ENCODE measurements at places on chromosomes 1 and 21.

DNA sequence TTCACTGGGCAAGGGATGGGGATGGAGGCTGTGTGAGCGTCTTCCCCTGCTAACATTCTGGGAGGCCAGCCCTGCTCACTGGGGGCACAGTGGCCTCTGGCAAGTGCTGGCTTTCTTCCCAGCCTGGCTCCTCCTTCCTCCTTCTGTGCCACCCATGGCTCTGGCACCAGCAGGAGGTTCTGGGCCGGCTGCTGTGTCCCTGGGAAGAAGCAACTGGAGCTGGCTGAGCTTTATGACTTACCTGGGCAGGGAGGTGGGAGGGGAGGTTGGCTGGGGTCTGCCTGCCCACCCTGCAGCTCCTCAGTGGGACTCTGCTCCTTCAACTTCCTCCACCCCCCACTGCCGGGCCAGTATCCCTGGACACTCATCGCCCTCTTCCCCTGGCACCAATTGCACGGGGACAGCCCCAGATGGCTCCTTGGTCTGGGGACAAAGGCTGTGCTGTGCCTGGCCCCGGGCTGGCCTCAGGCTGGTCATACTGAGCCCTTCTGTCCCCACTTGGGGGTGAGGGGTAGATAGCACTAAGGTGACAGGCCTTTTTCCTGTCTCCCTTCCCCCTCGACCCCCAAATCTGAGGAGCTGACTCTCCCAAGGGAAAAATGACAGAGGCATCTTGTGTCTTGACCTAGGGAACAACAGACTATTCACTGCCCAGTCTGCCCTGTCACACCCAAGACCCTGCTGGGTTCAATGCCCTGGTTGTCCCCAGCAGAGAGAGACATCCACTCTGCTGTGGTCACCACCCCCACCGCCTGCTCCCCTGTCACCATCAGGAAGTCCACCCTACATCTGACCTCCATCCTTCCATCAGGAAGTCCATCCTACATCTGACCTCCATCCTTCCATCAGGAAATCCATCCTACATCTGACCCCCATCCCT is 14.4 kb downstream of the CDK18 start:
- no peak for DNase-seq

DNA sequence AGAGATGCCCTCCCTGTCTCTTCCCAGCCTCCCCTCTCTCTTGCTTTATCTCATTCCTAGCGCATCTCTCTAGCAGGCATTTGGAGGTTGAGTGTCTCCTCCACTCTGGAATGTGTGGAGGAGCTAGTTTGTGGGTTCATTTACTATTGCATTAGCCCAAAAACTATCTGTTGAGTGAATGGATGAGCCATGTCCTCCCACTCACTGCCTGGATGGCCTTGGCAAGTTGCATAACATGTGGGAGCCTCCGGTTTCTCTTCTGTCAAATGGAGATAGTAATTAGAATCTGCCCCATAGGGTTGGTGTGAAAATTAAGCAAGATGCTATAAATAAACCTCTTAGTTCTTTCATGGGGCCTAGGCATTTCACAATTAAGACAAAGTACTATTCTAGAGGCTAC is 181.8 kb downstream of the KAZN start:
- DNase-seq: no peak

- no peak for DNase-seq
Measured at GRCh38 chr21:45897191-45898027, 84.2 kb upstream of the COL6A1 start.

DNA sequence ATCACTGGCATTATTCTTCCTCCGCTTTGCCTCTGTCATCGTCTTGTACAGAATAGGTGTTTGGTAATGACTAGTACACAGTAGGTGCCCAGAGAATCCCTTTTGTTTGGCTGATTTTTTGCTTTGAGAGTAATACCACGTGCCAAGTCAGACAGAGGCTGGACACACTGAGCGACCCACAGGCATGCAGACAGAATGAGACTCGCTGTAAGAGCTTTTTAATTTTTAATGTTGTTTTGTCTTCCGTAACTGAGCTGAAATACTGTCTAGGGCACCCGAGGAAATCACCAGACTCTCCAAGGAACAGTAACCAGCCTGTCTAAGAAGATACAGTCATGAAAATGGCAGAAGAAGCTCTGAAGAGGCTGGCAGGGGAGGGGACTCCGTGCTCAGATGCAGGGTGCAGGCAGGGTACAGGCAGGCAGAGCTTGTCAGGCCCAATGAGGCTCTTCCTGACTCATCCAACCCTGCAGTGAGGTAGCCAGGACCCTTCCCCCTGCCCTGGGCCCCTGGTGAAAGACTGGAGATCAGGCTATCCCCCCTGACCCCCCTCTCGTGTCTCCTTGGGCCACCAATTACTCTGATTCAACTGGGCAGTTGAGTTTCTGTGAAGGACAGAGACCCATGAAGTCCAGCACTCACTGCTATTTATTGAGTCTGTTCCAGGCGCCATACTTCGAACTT is 60.1 kb upstream of the ECE1 start:
- DNase-seq: no peak

DNA sequence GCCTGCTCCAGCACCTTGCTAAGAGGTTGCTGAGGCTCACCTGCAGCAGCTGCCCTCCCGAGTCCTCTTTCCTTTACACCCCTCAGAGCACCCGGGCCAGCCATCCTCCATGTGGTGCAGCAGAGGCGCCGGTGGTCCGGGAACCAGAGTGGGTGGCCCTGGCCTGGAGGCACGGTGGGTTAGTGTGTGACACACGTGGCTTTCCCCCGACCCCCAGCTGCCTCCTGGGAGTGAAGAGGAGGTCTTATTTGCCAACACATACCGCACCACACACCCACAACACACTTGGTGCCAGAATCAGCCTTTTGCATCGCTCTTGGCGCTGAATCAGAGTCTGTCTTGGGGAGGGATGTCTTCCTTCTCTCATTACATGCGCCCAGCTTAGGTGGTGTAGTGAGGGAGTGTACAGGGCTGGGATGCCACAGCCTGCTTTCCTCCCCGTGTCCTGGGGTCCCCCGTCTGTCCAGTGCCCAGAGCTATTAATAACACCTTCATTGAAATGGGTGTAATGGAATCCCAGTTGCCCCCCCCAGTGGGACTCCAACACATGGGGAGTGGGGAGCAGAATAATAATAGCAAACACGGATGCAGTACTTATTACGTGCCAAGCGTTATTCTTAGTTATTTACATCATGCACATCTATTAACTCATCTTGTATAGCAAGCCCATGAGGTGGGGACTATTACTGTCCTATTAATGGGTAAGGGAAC is 38.2 kb downstream of the MAPKAPK2 start:
- no peak for DNase-seq

GRCh38 chr1:212635141-212635631 is 26.6 kb downstream of the ATF3 start:
- DNase-seq: peak; percentile 12

DNA sequence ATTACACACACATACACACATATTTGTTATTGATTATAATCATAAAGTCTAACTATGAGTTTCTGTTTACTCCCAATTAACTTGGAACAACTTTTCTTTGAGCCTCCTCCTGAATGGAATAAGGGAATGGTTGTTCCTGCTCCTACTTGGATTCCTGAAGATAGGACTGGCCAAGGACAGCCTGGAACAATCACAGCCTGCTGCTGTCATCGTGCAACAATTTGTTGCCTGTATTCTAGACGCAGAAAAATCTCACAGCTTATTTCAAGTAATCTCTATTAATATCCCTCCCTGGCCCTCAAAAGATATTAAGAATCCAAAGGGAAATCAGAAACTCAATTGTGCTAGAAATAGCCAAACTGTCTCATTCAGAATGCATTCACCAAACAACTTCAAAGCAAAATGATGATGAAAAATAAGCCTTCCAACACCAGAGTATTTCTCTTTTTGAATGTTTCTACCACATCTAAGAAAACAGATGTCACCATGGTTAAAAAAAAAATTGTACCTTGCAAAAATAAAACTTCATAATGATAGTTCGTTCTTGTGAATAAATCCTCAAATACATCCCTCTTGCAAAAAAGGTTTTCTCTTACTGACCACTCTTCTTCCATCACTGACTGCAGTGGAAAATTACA is 30.9 kb downstream of the RCAN1 start:
- DNase-seq: no peak

- DNase-seq: peak; percentile 57
Measured at GRCh38 chr21:45973475-45974072, 8.0 kb upstream of the COL6A1 start.

- no peak for DNase-seq
Measured at GRCh38 chr1:37476460-37477197, 2.2 kb downstream of the ZC3H12A start.

- DNase-seq: no peak
Measured at GRCh38 chr1:12420171-12420570, 190.3 kb downstream of the VPS13D start.

DNA sequence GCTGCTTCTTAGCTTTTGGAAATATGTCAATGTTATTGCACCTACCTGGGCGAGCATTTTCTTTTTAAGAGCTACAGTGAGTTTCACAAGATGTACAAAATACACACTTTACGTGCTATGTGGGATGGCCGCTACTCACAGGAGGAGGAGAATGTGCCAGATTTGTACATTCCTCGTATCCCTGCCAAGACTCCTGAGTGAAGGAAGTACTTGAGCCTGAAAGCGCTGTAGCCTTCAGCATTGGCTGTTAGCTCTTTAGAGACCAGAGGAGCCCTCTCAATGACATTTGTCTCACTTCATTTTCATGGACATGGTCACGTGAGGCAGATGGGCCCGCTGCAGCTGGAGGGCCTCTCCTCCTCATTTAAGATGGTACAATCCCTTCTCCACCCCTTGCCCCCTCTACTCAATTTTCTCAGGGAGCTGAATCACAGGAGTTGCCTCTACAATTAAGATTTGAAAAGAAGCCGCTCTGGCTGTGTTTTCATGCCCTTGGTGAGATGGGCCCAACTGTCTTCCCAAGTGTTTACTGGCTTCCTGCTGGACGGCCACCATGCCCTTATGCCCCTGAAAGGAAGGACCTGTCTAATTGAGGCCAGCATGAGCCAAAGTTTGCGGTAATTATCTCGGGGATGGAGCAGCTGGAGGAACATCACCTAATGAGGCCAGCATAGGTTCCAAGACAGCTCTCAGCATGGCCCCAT is 442.6 kb downstream of the PRDM2 start:
- no peak for DNase-seq

DNA sequence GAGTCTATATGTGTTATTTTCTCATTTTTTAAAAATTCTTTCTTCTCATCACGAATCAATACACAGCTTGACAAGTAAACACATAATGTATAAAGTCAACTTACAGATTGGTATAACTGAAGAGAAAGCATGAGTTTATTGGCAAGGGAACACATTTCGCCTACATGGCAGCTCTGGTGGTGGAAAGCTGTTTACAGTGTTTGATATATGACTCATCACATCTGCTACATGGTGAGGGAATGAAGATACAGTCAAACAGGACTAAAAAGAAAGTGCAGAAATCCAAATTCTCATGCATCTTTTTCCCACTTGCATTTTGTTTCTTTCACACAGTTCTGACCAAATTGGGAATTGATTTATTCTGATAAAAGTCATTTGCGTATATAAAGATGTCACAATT is 122.2 kb upstream of the ADGRL4 start:
- DNase-seq: no peak

GRCh38 chr1:13703558-13704490 is 3.8 kb downstream of the PRDM2 start:
- no peak for DNase-seq

DNA sequence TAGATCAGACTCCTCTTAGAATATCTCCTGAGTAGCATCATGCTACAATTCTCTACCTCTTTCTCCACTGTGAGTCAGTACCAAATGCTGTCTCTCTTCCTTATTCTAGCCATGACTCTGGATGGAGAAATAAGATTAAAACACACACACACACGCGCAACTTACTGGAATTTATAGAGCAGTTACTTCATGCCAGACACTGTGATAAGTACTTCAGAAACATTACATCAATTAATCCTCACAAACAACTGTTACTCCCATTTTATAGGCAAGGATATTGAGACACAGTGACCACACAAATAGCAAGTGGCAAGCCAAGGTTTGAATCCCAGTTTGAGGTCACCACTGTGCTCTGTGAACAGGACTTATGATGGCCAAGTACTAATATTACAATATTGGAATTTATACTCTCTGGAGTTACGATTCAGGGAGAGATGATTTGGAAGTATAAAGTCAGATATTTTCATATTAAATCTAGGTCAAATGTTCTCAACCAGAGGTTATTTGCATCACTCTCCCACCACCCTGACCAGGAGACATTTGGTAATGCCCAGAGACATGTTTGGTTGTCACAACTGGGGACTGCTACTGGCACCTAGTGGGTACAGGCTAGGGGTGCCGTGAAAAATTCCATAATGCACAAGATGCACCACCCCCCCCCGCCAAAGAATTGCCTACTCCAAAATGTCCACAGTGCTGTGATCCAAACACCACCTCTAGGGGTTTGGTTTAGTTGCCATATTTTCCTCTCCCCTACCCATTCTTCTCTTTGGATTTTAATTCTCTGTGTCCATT is 221.6 kb downstream of the LTN1 start:
- DNase-seq: no peak

DNA sequence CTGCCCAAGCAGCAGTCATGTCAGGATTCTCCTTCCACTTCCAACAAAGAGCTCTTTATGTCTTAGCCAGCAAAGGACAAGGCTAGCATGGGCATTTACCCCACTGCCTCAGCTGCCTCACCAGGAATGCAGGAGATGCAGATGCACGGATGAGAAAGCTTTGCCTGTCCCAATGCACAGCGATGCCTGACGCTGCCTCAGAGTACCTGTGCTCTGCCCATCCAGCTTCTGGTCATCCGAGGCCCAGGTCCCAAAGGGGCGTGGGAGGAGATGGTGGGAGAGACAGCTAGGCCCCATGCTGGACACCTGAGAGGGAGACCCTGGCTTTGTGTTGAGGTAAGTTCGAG is 59.0 kb downstream of the IRF2BP2 start:
- DNase-seq: no peak

GRCh38 chr1:118143831-118144230 is 41.2 kb downstream of the SPAG17 start:
- no peak for DNase-seq

DNA sequence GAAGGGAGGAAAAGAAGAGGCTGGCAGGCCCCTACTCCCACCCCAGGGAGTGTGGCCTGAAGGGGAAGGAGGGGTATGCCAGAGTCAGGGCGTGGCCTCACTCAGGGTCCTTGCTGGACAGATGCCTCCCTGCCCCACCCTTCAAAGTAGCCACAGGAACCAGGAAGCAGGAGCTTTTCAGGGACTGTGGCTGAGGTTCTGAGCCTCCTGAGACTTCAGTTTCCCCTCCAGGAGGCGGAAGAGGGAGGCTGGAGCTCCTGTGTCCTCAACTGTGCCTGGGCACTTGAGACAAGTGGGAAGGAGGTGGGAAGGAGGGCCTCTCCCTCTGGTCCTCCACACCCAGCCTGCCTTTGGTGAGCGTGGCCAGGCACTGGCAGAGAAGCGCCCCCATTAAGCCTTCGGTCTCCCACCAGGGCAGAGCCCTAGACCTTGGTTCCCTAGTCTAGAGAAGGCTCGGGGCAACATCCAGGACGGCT is 5.3 kb downstream of the CELSR2 start:
- DNase-seq: no peak
